ENCODE measurements at places on chromosomes 11 and 22.

- DNase-seq: no peak
Observed at GRCh38 chr11:65032216-65032615, 5.0 kb downstream of the SNX15 start.

GRCh38 chr22:48644108-48644507, 1183.6 kb downstream of the BRD1 start:
- no peak for DNase-seq

- DNase-seq: no peak
Observed at GRCh38 chr11:126754591-126755426, 245.8 kb downstream of the KIRREL3 start.

DNA sequence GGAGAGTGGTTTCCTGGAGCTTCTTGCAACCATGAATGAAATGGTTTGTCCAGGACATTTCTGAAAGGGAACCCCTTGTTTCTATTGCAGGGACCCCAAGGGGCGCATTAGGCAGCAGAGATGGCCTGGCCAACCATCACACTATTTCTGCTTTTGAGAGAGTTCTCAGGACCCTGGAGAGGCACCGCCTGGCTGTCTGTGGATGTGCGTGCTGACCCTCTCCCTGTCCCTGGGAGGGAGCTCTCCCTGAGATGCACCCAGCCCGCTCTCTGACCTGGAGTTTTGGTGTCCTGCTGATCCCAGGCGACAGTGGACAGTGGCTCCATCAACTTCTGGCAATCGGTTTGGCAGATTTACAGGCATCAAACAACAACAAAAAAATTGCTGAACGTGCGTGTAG, 80.3 kb upstream of the SLC22A12 start:
- no peak for DNase-seq

DNA sequence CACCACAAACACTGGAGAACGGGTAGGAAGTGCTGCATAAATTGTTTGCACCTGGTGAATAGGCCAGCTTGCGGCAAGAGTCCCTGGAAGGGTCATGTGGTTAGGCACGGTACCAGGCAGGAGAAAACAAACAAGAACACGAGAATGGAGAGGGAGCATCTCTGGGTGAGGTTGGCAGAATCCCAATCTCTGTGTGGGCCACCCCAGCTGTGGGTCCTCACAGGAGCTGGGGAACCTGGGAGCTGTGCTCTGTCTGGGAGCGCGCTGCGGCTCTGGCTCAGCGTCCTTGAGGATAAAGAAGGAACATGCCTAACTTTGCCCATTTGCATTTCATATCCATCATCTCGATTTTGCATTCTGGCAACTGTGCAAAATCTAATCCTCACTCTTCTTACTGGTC, 46.1 kb upstream of the JAM3 start:
- DNase-seq: no peak

DNA sequence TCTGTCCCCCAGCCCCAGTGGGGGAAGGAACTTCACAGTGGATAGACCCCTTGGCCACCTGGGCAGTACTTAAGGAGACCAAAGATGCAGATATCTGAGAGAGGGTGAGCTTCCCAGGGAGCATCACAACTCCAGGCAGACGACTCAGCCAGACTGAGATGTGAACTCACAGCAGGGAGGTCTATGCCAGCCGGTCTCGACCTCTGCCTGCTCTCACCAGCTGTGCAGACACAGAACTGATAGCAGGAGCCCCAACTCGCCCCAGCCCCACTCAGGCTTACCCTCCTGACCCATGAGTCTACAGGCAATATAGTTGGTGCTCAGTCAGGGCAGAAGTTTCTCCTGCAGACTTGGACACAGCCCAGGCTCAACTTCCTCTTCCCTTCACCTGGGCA, 29.7 kb upstream of the ACCSL start:
- no peak for DNase-seq

- peak; percentile 82 for DNase-seq
Observed at GRCh38 chr11:67071420-67072284, 15.0 kb downstream of the RHOD start.

DNA sequence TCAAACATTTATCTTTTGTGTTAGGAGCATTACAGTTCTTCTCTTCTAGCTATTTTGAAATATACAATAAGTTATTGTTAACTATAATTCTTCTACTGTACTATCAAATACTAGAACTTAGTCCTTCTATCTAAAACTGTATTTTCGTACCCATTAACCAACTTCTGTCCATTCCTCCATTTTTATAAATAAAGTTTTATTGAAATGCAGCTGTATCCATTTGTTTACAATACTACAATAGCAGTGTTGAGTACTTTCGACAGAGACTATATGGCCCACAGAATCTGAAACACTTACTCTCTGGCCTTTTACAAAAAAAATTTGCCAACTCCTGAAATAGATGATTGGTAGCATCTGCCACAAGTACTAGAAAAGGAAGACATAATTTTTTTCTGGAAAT, 4.7 kb upstream of the SLC35C1 start:
- no peak for DNase-seq

- no peak for DNase-seq
Observed at GRCh38 chr11:45285930-45286632, at the start of gene SYT13. SYT13 (minus strand) TSS chr11:45286341; CDS start chr11:45286207, 134 bp downstream.

DNA sequence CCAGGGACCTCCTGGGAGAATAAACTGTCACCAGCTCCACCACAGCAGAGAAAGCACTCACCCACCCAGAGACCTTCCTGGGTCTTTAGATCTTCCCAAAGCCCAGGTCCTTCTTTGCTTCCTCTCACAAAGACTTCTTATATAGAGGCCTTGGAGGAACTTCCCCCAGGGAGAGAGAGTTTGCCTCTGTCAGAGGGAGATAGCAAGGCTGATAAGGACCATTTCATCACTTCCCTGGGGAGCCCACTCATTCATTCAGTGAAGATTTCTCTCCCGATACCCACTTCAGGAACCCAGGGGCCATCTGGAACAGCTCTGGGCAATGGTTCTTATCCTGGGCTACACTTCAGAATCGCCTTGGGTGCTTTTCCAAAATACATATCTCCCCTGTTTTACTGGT, at the start of gene PRG2:
TSS of gene PRG2 (minus strand) at position 116 of the 400 bp plus-strand sequence. CDS start 706 bp downstream, outside the sequence.
- DNase-seq: no peak

- DNase-seq: no peak
Observed at GRCh38 chr11:12962306-12962705, 46.8 kb upstream of the RASSF10 start.

- DNase-seq: no peak
Observed at GRCh38 chr22:32831584-32831983, 30.1 kb downstream of the TIMP3 start.

GRCh38 chr11:97745515-97746050, 1275.2 kb upstream of the CNTN5 start:
- no peak for DNase-seq

- DNase-seq: no peak
Observed at GRCh38 chr11:78730267-78730824, 155.7 kb upstream of the NARS2 start.

DNA sequence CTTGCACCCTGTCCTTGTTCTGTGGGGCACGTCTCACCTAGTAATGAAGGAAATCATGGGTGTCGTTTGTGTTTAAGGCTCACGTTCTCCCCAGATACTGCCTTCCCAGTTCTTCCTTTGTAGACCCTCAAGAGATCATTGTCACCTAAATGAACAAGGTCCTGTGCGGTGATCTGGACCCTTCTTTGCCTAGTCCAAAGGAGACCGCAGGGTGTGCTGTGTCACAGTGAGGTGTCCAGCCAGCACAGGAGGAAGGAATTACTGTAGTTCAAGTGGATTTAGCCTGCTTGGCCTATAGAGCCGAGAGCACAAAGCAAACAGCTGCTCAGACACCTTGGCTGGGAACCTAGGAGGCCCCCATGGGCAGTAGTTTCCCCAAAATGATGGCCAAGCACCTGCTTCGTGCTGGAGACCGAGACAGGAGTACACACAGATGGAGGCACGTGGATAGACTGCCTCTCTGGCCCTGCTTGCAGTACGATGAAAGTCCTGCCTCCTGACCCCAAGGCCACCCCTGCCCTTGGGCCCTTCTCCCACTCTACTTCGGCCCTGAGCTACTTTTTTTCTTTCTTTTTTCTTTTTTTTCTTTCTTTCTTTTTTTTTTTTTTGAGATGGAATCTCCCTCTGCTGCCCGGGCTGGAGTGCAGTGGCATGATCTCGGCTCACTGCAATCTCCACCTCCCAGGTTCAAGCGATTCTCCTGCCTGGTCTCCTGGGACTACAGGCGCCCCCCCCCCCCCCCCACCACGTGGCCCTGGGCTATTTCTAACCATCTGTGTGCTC, 19.4 kb upstream of the PPFIA1 start:
- no peak for DNase-seq

DNA sequence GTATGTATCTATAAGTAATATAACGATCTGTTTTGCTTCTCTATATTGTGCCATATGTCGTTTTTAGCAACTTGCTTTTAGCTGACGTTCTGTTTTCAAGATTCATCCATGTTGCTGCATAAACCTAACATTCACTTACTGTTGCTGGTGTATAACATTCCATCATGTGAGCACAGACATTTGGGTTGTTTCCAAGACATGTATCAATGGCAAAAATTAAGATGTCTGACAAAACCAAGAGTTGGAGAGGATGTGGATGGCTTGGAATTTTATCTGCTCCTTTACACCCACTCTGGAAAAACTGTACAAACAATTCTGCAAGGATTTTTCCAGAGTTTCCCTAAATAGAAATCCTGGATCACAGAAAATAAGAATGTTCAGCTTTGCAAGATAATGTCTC, 40.9 kb downstream of the DGCR2 start:
- no peak for DNase-seq

- peak; percentile 36 for DNase-seq
Observed at GRCh38 chr11:16771350-16772140, 33.1 kb downstream of the C11orf58 start.

GRCh38 chr11:86183694-86184093, 60.9 kb upstream of the EED start:
- DNase-seq: no peak

GRCh38 chr22:37139762-37140161, 10.0 kb downstream of the IL2RB start:
- no peak for DNase-seq

GRCh38 chr11:124481365-124482323, 36.1 kb upstream of the OR8B8 start:
- DNase-seq: no peak

DNA sequence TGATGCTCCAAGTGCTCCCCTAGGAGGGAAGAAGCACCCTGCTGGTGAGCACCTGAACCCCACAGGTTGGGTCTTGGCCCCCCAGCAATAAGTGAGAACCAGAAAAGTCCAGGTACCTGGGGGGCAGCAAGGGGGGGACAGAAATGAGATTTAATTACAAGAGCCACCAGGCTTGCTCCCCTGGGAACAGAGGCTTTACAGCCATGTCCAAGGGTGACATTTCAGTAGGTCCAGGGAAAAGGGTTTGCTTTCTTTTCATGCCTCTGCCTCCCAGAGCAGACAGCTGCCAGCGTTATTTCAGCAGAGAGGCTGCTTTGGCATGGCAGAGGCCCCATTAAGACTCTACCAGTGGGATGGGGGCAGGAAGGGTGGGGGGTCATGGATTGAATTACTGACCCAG, 437.7 kb downstream of the BUD13 start:
- DNase-seq: no peak

GRCh38 chr11:12269446-12270214, 107.7 kb upstream of the PARVA start:
- no peak for DNase-seq

DNA sequence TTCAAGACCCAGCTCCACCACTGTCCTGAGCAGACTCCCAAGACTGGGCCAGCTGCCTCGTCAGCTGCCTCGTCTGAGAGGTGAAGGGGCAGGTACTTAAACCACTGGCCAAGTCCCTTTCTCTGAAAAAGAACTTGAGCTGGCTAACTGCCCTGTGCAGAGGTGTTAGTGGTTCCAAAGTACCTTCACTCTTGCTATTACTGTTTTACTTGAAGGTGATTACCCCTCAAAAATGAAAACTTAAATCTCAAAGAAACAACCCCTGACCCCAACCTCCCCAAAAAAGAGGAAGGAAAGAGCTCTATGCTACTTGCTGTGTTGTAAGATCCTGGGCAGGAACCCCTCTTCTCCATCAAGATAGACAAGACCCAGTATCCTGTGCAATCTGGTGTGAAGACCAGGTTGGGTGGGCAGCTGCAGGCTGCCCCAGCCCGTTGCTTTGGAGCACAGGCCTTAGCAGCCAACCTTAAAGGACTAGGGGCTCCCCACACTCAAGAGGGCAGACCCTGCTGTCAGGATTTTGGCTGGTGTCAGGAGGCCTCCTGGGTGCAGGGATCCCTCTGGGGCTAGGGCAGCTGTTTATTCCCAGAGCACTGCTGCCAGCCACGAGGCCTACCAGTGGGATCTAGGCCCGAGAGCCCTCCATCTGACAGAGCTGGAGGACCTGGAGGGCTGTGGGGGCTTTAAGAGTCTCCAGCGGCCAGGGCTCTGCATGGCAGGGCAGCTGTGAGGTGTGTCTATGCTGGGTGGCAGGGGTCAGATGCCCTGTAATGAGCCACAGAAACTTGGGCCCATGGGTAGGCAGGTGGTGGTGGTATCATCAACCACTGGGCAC, 13.0 kb downstream of the GUCD1 start:
- DNase-seq: no peak

GRCh38 chr11:41935241-41935640, 475.8 kb upstream of the LRRC4C start:
- no peak for DNase-seq

GRCh38 chr22:37485395-37486223, 575 bp downstream of the MFNG start:
- DNase-seq: no peak

DNA sequence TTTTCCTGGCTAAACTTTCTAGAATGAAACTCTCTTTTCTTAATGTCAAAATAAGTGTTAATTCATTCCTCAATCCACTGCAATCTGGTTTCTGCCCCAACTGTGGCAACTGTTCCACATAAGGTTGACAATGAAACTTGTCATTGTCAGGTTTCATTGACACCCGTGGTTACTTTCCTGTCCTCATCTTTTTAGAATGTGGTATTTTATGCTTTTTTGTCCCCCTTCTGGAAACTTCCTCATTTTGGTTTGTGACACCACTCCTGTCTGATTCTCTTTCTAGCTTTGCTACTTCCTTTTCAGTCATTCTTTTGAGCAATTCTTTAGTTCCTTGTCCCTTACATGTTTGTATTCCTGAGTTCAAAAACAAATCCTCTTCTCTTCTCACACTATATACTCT, 7.5 kb upstream of the PDE3B start:
- no peak for DNase-seq

GRCh38 chr11:20247591-20248007, 87.3 kb upstream of the DBX1 start:
- DNase-seq: no peak

GRCh38 chr11:46119352-46120216, 1.7 kb downstream of the PHF21A start:
- DNase-seq: peak; percentile 74

DNA sequence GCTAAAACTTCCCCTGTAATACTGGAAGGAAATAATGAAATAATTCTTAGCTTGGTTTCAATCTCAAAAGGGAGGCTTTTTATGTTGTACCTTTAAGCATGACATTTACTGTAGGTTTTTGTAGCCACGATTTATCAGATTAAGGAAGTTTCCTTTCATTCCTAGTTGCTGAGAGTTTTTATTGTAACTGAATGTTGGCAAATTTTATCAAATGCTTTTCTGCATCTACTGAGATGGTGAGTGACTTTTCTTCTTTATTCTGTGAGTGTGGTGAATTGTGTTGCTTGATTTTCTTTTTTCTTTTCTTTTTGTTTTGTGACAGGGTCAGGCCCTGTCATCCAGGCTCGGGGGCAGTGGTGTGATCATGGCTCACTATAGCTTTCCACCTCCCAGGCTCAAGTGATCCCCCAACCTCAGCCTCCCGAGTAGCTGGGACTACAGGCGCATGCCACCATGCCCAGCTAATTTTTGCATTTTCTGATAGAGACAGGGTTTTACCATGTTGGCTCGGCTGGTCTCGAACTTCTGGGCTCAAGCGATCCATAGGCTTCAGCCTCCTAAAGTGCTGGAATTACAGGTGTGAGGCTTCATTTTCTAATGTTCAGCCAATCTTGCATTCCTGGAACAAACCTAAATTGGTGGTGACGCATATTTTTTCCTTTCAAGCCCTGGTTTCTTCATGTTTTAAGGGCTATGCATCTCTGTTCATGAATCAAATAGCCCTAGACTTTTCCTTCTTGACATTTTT, 26.2 kb downstream of the SUSD2 start:
- no peak for DNase-seq
